Adrenal gland (tissue), 19 donors: ENCODE measurements at places on chromosomes 3 and 15. TPM values are rescaled to one million over a fixed set of nuclear protein-coding genes. Genes with fewer than 3 reads are reported as not detected.
A peak's percentile ranks its signal among the peaks of the same experiment; 100 is the strongest.

- no peaks in the 10 kb centered on the region for H3K27me3 ChIP-seq
- no peak for DNase-seq
- H3K4me3 ChIP-seq = no peak overlapping the region
- no peaks in the 10 kb centered on the region for H3K36me3 ChIP-seq
Measured at GRCh38 chr3:136595913-136596697, 156.1 kb downstream of the STAG1 start.

DNA sequence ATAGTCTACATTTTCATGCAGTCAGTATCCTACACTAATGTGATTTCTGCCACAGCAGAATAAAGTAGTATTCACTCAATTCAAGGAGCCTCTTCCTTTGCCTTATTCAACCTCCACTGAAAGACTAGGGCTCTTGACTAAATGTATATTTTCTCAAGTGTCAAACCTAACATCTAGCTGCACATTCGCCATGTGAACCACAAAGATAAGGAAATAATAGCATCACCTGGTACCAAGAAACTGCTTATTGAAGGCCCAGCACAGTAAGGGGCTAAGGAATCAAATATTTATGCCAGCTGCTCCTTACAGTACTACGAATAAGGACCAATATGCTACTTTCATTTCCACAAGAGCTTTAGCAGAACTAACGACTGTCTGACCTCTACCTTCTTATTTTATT is 1.3 kb downstream of the SRP14 start:
- no peak overlapping the region for H3K4me3 ChIP-seq
- peak overlapping the region; percentile 97 for H3K27ac ChIP-seq

- DNase-seq = no peak
- no peak overlapping the region for H3K4me3 ChIP-seq
- no peaks in the 10 kb centered on the region for H3K36me3 ChIP-seq
- H3K27ac ChIP-seq = no peak overlapping the region
- H3K4me1 ChIP-seq = no peaks in the 10 kb centered on the region
Measured at GRCh38 chr3:63824309-63824708, 5.2 kb downstream of the C3orf49 start.

GRCh38 chr3:46887980-46888494 is 10.5 kb downstream of the PTH1R start:
- peaks cover 18% of the 10 kb centered on the region for H3K4me1 ChIP-seq
- H3K27me3 ChIP-seq = peaks cover 8% of the 10 kb centered on the region
- no peak overlapping the region for H3K4me3 ChIP-seq
- DNase-seq = no peak
- no peak overlapping the region for H3K27ac ChIP-seq

- H3K4me1 ChIP-seq = no peaks in the 10 kb centered on the region
- DNase-seq = no peak
- H3K27ac ChIP-seq = no peak overlapping the region
- H3K4me3 ChIP-seq = no peak overlapping the region
Measured at GRCh38 chr15:89877083-89877425, 16.7 kb downstream of the AP3S2 start.

DNA sequence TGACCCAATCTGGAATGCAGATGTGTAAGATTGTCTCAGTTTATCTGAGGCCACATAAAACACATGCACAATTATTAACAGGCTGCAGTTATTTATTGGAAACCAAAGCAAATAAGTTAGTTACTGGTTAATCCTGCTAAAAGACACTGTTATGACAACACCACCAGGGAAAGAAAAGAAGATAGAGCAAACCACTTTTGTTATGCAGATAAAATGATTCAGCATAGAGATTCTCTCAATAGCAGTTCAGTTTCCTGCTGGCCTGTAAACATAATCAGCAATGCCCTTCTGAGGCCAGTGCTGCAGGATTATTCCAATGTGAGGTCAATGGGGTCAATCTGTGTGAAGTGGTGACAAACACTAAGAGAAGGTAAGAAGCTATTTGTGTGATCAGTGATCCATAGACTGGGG is 244.4 kb downstream of the ZBTB20 start:
- peaks cover 28% of the 10 kb centered on the region for H3K4me1 ChIP-seq
- no peak overlapping the region for H3K4me3 ChIP-seq
- no peaks in the 10 kb centered on the region for H3K36me3 ChIP-seq
- peak overlapping the region; percentile 50 for H3K27ac ChIP-seq
- no peak for DNase-seq

GRCh38 chr15:81473177-81473576 is 99.2 kb upstream of the TMC3 start:
- H3K4me1 ChIP-seq = no peaks in the 10 kb centered on the region
- no peak overlapping the region for H3K27ac ChIP-seq
- no peaks in the 10 kb centered on the region for H3K36me3 ChIP-seq
- no peak overlapping the region for H3K4me3 ChIP-seq
- no peak for DNase-seq

DNA sequence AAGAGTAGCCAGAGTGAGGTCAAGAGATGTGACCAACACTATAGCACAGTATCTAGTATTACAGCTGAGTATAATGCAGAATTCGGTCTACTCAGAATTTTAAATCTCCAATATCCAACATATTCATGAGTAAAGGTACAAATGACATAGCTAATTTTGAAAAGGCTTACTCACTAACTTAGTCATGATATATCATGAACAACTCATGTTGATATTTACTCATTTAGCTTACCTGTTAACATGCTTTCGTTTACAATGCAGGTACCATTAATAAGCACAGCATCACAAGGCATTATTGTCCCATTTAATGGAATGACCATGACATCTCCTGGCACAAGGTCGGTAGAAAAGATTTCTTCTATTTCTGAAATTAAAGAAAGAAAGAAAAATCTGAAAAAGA is 36.9 kb downstream of the ATP13A3 start:
- peaks cover 82% of the 10 kb centered on the region for H3K36me3 ChIP-seq
- no peaks in the 10 kb centered on the region for H3K4me1 ChIP-seq
- DNase-seq = no peak
- H3K4me3 ChIP-seq = no peak overlapping the region
- no peaks in the 10 kb centered on the region for H3K27me3 ChIP-seq

- DNase-seq = no peak
- H3K36me3 ChIP-seq = no peaks in the 10 kb centered on the region
- no peaks in the 10 kb centered on the region for H3K4me1 ChIP-seq
- H3K27ac ChIP-seq = no peak overlapping the region
Measured at GRCh38 chr15:41133454-41133853, 17.4 kb upstream of the INO80 start.

- H3K27me3 ChIP-seq = no peaks in the 10 kb centered on the region
- H3K36me3 ChIP-seq = no peaks in the 10 kb centered on the region
Measured at GRCh38 chr3:103052236-103052830, 617.5 kb downstream of the ZPLD1 start.

DNA sequence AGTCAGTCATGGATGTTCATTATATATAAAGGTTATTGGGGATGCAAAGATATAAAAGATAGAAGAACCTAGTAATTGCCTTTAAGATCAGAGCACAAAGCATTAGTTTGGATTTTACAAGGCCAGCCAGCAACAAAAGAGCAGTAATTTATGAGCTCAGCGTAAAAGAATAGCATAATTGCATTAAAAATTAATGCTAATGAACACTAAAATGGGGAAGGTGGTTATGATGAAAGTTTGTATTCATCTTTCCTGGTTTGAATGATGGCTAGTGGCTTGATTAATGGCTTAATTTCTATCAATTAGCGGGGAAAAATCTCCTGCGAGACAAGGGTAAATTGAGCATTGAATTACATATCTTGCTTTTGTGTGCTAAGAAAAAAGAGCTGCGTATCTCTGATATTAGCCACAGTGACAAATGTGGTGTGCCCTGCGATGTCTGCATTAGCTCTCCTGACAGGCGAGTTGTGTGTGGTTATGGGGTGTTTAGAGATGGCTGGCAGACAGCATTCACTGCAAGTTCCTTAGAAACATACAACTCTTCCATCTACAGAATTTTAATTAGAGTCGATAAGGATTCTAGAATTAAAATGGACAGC is 42.8 kb upstream of the MLF1 start:
- H3K4me3 ChIP-seq = no peak overlapping the region
- no peaks in the 10 kb centered on the region for H3K36me3 ChIP-seq
- H3K4me1 ChIP-seq = no peaks in the 10 kb centered on the region
- DNase-seq = no peak

GRCh38 chr15:62497356-62497755 is 332.3 kb upstream of the C2CD4B start:
- no peaks in the 10 kb centered on the region for H3K27me3 ChIP-seq
- no peaks in the 10 kb centered on the region for H3K36me3 ChIP-seq
- H3K27ac ChIP-seq = no peak overlapping the region
- no peak for DNase-seq
- no peak overlapping the region for H3K4me3 ChIP-seq

DNA sequence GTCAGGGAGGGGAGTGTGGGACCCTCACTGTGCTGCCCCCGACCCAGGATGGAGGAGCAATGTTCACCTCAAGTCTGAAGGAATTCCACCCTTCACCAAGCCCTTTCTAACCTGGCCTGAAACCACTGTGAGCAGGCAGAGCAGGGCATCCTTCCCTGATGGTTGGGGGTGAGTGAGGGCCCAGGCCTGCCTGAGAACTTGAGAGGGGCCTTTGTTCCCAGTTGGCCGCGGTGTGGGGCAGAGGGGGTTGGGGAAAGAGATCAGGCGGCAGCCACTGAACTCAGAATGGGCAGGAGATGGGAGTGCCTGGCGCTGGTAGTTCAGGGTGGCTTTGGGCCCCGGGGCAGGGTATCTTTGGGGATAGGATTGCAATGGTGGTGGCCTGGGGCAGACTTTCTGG is 103.5 kb upstream of the RPL32 start:
- H3K36me3 ChIP-seq = no peaks in the 10 kb centered on the region
- H3K4me3 ChIP-seq = no peak overlapping the region
- H3K27me3 ChIP-seq = no peaks in the 10 kb centered on the region

DNA sequence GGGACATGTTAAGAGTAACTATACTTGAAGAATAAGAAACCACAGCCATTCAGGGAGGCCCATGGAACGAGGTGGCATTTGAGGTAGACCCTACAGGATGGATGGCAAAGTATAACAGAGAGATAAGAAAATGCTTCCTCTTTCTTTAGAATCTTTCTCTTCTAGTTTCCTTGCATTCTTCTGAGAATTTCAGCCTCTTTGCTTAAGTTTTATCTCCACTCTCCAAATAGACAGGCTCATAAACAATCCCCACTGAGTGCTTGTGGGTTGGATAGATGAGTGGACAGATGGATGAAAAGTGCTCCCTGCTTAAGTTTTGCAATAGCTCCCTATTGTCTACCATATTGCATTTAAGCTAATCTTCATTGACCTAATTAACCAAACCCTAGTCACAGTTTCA is 103.7 kb downstream of the MEX3B start:
- H3K36me3 ChIP-seq = no peaks in the 10 kb centered on the region
- no peaks in the 10 kb centered on the region for H3K27me3 ChIP-seq
- H3K4me1 ChIP-seq = no peaks in the 10 kb centered on the region
- no peak for DNase-seq
- H3K27ac ChIP-seq = no peak overlapping the region
- H3K4me3 ChIP-seq = no peak overlapping the region

GRCh38 chr3:15462451-15462850 is 35.1 kb downstream of the EAF1 start:
- no peak overlapping the region for H3K27ac ChIP-seq
- no peaks in the 10 kb centered on the region for H3K36me3 ChIP-seq
- H3K27me3 ChIP-seq = no peaks in the 10 kb centered on the region
- H3K4me3 ChIP-seq = no peak overlapping the region
- H3K4me1 ChIP-seq = no peaks in the 10 kb centered on the region

- no peak overlapping the region for H3K4me3 ChIP-seq
- no peaks in the 10 kb centered on the region for H3K27me3 ChIP-seq
- no peaks in the 10 kb centered on the region for H3K4me1 ChIP-seq
- no peak for DNase-seq
- no peak overlapping the region for H3K27ac ChIP-seq
Measured at GRCh38 chr15:80749589-80749988, 29.6 kb upstream of the CEMIP start.

The CTXND1 gene
- total RNA-seq = 13.2 TPM

The HTR3C gene
- not detected for total RNA-seq

The LRRC2 gene
- 3.2 TPM for total RNA-seq

The CD47 gene
- total RNA-seq = 80.1 TPM

The CTXN2 gene
- not detected for total RNA-seq

The CPN2 gene
- total RNA-seq = 4.7 TPM

The KIF15 gene
- 0.57 TPM for total RNA-seq

The ZNF385D gene
- total RNA-seq = 0.46 TPM
